ENCODE measurements at places on chromosomes 3 and 15.

DNA sequence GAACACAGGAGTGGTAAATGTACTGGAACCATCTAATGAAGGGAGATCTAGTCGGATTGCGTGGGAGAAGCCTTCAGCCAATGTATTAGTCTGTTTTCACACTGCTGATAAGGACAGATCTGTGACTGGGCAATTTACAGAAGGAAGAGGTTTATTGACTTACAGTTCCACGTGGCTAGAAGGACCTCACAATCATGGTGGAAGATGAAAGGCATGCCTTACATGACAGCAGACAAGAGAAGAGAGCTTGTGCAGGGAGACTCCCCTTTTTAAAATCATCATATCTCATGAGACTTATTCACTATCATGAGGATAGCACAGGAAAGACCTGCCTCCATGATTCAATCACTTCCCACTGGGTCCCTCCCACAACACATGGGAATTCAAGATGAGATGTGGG, 17.0 kb downstream of the HRG start:
- no peak for DNase-seq

DNA sequence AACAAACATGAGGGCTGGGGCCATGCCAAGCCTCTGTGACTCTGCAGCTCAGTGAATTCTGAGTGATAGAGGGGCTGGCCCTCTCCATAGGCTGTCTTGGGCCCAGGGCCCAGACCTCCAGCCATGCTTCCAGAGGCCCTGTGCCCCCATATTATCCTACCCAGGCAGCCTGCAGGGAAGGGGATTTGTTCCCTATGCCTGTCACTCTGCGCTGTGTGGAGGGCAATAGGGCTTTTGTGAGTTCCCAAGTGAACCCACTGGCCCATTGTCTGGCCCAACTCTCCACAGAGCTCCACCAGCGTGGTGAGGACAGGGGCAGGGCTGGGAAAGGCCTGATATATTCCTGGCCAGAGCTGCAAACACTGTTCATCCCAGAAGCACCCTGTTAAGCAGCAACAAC, 113.2 kb downstream of the EPHB1 start:
- no peak for DNase-seq

DNA sequence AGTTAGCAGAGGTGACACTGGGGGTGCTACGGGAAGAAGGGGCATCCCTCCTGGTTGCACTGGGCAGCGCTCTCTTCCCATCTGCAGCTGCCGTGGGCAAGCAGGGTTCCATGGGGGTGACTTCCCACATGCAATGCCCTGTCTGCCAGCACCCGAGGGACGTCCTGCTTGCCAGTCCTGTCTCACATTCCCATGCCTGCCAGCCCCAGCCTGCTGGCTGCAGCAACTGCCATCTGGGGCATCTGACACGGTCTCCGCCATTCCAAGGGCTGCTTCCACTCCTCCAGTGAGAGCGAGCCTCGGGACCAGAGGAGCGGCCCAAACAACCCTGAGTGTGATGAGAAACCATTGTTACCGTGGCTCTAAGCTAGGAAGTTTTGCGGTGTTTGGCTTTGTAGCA, 45.4 kb upstream of the RPL32 start:
- no peak for DNase-seq

DNA sequence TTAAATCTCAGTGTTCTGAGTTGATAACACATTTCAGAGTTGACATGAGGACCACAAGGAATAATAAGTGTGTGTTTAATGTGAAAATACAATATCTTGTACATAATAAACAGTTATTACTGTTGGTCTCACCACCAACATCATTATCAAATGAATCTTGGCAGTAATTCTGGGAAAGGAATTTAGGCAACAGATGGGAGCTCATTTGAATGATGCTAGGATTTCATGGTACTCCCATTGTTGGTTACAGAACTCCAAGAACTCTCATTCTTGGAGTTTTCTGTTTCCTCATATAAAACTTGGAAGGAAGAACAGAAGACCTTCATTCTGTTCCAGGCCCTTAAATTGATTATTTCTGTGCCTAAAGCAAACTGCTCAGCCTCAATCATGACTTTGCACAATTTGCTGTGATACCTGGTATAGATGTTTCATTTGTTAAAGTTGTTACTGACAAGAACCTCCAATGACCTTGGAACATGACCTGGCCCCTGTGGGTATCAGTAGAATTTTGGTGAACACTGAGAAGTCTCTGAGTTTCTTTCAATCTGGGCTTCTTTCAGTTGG, 385.8 kb downstream of the LPP start:
- no peak for DNase-seq

GRCh38 chr3:42802876-42803413, 1.3 kb downstream of the HIGD1A start:
- DNase-seq, result no peak

- no peak for DNase-seq
Observed at GRCh38 chr3:73215281-73215680, 153.8 kb downstream of the EBLN2 start.

GRCh38 chr3:197516517-197516889, 39.3 kb downstream of the BDH1 start:
- DNase-seq, result peak; percentile 15

DNA sequence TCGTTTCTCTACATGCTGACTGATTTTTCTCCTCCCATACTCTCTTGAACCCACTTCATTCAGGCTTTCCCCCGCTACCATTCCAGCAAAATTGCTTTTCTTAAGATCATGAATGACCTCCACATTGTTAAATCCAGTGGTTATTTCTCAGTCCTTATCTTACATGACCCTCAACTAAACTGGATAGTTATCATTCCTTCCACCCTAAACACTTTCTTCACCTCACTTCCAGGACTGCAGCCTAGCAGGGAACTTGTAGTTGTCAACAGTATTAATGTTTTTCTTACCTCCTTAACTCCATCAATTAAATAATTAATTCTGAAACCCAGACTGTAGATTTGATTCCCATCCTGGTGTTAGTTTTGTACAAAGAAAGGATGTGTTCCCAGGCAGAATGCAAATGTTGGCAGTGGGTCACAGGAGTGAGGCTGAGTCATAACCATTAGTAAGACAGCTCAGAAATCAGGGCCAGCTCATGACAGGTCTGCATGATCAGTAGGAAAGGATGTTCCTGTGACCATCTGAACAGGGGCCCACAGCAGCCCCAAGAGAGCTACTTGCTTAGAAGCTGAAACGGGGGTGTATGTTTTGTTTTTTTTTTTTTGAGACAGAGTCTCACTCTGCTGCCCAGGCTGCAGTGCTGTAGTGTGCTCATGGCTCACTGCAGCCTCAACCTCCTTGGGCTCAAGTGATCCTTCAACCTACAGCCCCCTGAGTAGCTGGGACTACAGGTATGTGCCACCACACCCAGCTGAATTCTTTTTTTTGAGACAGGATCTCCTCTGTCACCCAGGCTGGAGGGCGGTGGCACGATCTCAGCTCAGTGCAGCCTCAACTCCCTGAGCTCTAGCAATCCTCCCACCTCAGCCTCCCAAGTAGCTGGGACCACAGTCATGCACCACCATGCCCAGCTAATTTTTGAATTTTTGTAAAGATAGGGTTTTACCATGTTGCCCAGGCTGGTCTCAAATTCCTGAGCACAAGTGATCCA, 9.1 kb downstream of the BCL2L10 start:
- DNase-seq, result no peak

- DNase-seq, result no peak
Observed at GRCh38 chr15:70741107-70741531, 22.2 kb downstream of the UACA start.

DNA sequence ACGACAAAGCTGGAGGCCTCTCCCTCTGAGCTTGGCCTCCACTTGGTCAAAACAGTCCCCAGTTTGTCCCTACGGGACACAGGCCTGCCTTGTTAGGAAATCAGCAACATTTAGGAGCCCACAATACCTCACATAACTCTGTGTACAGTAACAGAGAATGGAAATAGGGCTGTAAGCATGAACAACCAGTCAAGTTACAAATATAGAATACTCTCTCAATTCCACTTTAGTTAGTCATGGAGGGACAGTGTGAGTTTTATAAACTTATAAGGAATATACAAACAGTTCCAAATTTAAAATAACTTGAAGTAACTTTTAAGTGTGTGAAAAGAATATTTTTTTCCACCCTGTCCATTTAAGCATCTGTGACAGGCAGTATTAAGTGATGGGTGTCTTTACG, 129.4 kb downstream of the PGPEP1L start:
- no peak for DNase-seq

DNA sequence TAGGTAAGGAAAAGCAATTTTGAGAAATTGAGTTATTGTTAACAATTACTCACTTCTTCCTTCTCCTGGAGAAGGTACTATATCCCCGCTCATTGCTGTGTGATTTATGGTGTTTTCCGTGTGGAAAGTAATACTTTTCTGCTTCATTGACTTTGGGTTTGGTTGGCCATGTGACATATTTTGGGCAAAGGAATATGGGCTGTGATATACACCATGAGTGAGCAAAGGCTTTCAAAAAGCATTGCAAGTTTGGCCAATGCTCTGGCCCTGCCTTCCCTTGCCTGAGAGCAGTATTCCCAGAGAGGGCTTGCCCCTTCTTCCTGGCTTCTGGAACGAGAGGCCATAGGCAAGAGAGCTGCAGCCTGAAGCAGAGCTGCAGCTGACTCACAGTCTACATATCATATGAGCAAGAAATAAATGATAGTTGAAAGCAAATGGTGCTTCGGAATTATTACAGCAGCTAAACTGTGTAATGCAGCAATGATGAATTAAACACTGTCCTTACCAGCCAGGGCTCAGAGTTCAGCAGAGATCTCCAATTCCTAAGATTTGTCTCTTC, 216.8 kb upstream of the CD96 start:
- DNase-seq, result no peak

- no peak for DNase-seq
Observed at GRCh38 chr3:8964436-8965370, 1.4 kb upstream of the RAD18 start.

DNA sequence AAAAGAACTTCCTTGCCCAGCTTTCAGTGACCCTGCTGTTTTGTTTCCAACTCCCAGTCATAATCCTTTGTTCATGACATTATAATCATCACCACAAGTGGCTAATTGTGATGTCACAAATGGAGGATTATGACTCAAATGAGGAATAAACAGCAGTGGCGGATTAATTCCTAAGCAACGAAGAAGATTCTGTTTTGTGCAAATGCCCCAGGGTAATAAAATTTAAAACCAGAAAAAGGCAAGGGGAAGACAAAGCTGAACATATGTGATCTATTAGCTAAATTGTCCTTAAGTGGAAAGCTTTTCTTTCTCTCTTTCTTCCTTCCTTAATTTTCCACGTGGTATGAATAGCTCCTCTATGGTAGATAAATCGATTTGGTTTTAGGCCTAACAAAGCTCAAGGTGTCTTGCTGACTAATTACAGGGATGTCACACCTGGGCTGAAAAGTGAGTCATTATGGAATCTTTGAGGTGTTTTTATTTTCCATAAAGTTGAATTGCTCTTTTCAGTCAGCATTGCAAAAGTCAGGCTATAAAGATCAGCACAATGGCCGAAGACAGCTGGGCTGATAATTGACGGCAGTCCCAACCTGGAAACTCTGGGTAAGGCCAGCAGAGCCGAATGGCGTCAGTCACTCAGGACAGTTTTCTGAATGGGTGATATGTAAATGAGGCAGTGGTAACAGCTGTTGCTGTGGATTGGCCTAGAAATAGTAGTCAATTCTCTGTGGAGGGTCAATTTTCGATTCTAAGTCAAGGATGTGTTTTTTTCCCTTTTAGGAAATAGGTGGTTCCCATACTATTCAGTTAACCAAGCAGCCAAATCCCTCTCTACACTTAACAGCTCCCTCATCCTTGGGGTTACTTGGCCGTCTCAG, 121.5 kb downstream of the PTPRG start:
- no peak for DNase-seq

DNA sequence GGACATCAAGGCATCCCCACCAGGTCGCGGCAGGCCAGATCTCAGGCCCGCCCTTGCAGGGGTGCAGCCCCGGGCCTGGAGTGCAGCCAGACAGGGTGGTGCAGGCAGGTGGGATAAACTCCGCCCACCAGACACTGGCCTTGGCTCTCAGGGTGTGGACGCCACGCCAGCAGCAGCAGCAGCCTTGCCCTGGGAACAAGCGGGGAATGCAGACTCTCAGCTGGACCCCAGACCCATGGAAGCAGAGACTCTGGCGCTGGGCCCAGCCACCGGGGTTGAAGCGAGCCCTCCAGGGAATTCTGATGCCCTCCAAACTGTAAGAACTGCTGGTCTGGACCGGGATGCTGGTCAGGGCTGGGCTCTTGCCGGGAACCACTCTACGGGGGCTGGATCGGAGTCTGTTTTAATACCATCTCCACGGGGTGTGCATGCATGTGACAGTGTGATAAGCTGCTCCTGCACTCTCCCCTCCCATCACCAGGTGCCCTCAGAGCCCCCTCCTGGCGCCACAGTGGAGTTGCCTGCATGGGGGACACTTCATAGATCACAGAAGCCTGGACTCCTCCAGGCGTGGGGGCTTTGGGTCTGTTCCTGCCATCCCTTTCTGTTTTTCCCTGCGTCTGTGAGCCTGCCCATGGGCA, 142.7 kb downstream of the NSMCE3 start:
- no peak for DNase-seq

GRCh38 chr3:99895131-99895696, 77.6 kb downstream of the CMSS1 start:
- no peak for DNase-seq

DNA sequence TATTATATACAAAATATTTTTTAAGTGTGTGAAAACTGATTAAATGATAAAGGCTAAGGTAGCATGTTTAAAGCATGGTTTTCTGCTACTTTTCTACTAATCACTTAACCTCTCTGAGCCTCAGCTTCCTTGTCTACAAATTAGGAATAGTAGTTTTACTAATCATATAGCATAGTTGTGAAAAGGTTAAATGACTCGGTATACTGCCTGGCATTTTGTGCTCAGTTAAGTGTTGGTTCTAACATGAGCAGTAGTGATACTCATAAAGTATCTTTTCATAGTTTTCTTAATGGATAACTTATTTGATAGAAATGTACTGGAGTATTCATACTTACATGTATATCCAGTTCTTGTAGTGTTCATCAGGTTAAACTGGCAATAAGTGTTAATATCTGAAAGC, 13.6 kb downstream of the RASA2 start:
- DNase-seq, result no peak

- no peak for DNase-seq
Observed at GRCh38 chr3:7518456-7518855, 657.5 kb downstream of the GRM7 start.

DNA sequence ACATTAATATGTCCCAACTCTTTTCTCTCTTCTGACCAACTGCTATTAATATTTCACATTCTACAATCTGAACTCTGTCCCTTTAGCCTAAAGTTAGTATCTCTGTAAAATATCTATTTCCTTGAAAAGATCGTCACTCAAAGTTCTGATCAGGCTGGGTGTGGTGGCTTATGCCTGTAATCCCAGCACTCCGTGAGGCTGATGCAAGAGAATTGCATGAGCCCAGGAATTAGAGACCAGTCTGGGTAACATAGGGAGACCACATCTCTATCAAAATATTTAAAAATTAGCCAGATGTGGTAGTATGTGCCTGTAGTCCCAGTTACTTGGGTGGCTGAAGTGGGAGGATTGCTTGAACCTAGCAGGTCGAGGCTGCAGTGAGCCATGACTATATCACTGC, 695.6 kb downstream of the MCTP2 start:
- no peak for DNase-seq

DNA sequence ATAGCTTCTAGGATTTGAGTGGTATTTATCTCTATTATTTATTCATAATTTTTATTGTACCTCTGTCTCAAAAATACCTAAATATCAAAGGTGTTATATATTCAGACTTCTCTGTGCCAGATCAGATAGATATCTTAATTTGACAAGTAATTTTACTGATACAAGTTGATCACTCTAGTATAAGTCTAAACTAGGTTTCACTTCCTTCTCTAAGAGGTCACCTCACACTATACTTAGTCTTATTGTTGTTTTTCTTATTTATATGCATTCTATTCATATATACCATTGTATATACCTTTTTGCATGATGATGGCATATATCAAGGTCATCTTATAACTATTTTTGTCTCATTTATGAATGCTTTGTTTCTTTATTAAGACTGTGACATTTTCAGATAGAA, 26.4 kb upstream of the HGD start:
- no peak for DNase-seq
